ENCODE measurements at places on chromosomes 4 and X.

DNA sequence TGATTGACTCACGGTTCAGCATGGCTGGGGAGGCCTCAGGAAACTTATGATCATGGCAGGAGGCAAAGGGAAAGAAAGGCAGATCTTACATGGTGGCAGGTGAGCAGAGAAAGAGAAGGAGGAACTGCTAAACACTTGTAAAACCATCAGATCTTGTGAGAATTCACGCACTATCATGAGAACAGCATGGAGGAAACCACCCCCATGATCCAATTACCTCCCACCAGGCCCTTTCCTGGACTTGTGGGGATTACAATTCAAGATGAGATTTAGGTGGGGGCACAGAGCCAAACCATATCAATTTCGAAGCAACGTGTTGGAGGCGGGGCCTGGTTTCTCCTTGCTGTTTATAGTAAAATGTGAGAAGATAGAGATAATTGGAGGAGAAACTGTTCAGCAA lies 167.4 kb downstream of the GABRB1 start:
- no peak for DNase-seq

DNA sequence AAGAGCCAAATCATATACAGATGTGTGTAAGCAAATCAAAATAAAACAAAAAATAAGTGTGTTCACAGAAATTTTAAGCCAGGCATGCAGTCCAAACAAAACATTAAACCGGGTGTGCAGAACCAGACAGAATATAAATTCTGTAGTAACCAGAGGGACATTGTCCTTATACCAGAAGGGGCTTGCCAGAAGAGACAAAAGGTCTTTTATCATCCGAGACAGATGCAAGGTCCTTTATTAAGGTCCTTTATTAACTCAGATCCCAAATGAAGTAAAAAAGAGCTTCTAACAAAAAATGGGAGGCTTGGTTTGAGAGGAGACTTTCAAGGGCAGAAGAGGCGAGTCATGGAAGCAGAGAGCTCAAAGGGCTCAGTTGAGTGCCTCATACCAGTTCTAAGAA lies 59.2 kb downstream of the RGS12 start:
- no peak for DNase-seq

GRCh38 chr4:110287130-110287529 lies 88.7 kb upstream of the ELOVL6 start:
- DNase-seq = no peak

DNA sequence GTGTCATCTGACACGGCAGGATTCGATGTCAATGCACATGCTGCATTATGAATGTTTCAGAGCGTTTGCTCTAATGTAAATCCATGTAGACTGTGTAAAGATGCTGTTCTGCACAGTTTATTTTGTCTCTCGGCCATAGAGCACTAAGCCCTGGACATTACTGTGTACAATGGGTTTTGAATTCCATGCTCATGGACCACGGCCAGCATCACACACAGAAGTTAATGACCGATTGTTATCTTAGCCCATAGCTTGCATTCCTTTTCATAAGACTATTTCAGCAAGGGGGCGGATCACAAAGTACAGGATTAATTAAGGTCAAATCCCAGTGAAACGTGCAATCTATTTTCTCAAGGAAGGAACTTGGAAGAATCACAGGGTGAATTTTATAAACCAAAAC lies 286.1 kb upstream of the TENM3 start:
- no peak for DNase-seq

DNA sequence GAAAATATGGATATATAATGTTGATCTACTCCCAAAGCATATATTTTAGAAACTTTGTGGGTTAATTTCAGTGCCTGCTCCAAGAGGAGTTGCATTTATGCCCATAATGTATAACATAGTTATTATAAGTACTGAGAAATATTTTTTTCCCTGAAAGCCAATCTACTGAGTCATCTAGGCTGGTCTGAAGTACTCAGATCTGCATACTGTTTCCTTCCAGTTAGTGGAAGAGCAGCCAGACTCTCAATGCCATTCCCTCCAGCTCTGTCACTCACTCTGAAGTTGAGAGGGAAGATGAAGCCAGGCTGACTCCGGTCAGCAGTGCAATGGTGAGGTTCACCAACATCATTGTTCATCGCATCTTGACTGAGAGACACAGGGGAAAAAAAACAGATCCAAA lies 505.1 kb downstream of the PPARGC1A start:
- DNase-seq = no peak

DNA sequence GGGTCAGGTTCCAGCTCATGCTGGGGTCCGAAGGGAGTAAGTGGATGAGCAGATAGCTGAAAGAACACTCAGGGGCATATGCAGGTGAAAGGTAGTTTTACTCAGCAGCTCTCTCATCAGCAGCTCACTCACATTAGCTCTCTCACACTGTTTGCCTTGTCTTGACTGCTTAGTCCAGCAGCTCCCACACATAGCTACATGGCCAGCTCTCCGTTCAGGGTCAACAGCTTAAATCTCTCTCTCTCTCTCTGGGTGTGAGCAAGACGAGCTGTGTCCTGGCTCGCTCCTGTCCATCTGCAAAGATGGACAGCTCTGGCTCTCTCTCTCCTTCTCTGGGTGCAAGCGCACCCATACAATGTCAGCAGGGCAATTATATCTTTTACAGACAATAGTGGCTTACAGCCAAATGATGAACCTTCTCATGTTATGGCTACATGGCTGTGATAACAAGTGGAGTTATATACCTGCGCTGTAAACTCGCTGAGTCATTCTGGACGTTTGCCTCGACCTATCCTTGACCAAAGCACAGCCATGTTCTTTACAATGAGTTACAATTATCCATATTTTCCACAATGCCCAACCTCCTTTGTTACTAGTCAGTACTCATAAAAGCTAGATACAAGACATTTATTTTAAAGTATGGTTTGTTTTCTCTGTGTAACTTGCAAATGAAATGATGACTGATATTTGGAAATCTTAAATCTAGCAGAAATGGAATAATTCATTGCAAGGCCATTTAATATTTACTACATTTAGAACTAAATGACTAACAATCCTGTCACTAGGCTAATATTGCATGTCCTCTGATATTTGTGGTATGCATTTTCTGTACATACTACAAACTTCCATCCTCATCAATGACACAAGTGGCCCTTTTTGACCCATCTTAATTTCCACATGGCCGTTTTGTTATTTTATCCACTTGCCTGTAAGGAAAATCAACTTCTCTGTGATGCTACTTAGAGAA lies 9.3 kb downstream of the PAPSS1 start:
- DNase-seq = no peak

DNA sequence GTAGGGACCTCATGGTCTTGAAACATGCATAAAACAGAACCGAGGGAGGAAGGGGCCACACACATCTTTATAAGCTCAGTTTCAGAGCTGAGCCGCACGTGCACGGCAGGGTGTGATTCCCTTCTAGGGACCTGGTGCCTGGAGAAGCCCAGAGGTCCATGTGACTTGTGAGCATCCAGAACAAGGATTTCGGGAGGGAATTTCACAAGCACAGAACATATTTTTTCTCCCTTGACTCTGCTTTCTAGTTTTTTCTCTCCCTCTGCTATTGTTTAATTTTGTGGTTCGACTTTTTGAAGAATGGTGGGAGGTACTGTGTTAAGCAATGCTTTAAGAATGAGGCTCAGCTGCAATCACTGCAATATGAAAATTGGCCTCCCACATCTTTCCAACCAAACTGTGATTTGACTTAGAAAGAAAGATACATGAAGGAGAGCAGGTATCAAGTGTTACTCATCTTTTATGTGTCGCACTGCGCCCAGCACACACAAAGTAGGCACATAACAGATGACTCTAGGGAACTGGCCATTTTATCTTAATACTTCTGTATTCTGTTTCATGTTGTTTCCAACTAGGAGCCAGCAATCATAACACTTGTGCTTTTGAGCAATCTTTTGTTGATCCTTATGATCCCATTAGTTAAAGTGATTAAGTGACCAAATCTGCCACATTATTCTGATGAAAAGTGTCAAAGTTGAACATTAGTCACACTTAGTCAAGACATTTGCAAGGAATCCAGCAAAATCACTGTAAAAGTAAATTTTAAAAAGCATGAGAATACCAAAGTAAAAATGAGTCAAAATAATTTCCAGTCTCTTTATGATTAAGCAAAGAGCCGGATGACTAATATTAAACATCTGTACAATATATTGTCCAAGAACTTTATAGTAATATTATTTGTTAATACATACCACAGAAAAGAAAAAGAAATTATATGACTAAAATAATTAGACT lies 86.4 kb downstream of the SHISA3 start:
- DNase-seq = no peak

DNA sequence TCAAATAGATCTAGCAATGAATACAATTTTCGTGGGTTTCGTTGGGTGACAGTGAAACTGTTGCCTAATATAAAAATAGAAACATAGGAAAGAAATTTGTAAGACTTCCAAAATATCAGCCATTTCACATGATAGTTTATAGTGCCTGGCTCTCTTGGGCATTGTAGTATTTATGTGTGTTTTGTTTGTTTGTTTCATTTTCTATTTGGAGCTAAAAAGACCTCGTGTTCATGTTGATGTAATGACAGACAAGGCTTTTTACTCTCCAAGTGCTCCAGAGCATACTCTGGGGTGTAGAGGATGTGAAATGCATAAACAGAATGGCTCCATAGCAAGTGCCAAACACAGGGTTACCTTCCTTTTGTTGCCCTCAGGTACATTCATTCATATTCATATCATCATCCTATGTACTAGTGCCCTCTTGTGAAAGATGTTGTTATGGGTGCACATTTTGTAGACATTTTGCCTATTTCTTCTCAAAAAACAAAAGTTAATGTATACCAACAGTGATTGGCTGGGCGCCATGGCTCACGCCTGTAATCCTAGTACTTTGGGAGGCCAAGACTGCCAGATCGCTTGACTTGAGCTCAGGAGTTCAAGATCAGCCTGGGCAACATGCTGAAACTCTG lies 100.7 kb upstream of the AMOT start:
- no peak for DNase-seq
